Putamen (tissue), 1 donor: ENCODE measurements at places on chromosomes 1 and 21.

GRCh38 chr1:54246116-54246721, 46.3 kb downstream of the MRPL37 start:
- DNase-seq = no peak

DNA sequence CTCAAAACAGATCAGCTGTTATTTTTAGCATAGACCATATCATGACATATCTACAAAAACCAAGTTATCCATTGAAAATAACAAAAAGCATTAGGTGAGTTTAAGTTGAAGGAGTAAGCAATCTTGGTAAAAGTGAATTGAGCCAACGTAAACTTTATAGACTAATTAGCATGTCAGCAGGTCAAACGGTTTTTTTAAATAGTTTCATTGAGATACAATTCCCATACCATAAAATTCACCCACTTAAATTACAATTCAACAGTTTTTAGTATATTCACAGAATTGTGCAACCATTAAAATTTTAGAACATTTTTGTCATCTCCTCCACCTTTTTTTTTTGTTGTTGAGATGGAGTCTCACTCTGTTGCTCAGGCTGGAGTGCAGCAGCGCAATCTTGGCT, 92.1 kb downstream of the TGFBR3 start:
- DNase-seq = no peak

- DNase-seq = no peak
These were observed 56.2 kb upstream of the ENAH start for GRCh38 chr1:225709101-225709500.

- no peak for DNase-seq
These were observed 105.6 kb upstream of the USH2A start for GRCh38 chr1:216528816-216529215.

DNA sequence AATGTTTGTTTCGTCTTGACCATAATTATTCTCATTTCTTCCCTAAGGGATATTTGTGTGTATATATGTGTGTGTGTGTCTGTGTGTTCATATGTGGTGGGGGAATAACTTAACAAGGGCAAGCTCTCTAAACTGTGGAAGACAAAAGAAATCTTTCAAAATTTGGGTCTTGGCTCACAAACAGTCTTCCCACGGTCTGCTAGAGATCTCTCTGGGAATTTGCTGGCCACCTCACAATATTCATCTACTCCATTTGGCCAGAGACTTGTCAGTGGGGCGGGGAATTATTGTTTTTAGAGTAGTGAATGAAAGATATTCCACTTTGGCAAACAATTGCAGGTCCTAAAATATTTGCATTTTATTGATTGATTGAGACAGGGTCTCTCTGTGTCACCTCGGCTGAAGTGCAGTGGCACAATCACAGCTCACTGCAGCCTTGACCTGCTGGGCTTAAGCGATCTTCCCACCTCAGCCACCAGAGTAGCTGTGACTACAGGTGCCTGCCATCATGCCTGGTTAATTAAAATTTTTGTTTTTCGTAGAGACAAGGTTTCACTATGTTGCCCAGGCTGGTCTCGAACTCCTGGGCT, 8.0 kb upstream of the EIF2B3 start:
- no peak for DNase-seq
